Thyroid gland (tissue), 4 donors: ENCODE measurements at places on chromosomes 7 and 10. TPM values are rescaled to one million over a fixed set of nuclear protein-coding genes. Genes with fewer than 3 reads are reported as not detected.

Gene SPDYE9
- total RNA-seq = not detected

Gene STYXL1
- 53.7 TPM for total RNA-seq

Gene MPP7
- 26.1 TPM for total RNA-seq

Gene CALHM1
- not detected for total RNA-seq

Gene CHST15
- total RNA-seq = 104 TPM
